ENCODE measurements at places on chromosomes 4 and X.

- DNase-seq, result no peak
Observed at GRCh38 chr4:20219521-20219920, 32.2 kb upstream of the SLIT2 start.

GRCh38 chr4:48250980-48251379 lies 18.7 kb downstream of the TEC start:
- no peak for DNase-seq

DNA sequence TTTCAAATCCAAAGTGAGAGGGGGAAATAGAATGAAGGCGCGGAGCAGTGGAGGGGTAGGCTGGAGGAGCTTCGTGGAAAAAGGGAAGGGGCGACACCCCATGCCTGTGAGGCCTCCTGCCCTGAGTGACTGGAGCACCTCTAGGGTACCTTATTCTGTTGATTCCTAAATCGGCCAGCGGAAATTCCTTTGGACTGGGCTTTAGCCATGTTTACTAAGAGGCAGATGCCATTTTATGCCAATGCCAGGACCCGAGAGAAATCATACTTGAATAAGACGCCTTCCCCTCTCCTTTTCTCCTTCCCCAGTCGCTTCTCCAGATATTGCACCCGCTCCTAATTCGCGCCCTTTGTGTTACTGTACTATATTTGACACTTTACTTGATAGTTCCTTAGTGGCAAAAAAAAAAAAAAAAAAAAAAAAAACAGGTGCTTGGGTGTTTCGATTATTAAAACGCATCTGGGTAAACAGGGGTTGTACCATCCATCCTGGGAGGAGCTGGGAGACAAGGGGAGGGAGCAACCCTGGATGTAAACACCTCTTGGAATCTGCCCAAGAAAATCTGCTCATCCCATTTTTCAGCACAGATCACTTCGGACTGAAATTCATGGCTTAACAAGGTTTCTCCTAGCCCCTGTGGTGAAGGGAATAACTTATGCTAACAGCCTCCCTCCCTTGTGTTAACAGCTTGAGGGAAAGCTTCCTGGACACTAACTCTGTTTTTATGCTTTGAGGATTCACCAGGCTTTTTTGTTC lies 1.5 kb downstream of the BMP3 start:
- no peak for DNase-seq

DNA sequence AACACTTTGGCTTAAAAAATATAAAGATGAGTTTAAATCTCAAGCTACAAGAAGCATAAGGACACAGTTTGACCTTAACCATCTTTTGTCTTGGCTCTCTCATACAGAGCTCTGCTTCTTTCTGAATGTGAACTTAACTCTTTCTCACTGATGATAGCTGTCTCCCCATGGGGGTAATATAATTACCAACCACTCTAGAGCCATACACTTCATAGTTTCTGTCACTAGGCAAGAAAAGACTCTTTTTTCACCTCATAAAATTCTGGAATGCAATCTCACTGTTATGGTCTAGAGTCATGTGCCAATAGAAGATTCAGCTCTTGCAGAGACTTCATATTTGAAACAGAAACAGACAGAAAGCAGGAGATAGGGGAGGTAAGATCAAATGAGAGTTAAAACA lies 481.7 kb upstream of the AGA start:
- DNase-seq, result no peak

All from mucosa of gallbladder (tissue), 1 donor.